Hematopoietic multipotent progenitor cell treated with erythropoietin and hydrocortisone succinate and interleukin-3 and kit ligand, for 15 days (in vitro differentiated cells): ENCODE measurements at places on chromosomes 1 and 21.

DNA sequence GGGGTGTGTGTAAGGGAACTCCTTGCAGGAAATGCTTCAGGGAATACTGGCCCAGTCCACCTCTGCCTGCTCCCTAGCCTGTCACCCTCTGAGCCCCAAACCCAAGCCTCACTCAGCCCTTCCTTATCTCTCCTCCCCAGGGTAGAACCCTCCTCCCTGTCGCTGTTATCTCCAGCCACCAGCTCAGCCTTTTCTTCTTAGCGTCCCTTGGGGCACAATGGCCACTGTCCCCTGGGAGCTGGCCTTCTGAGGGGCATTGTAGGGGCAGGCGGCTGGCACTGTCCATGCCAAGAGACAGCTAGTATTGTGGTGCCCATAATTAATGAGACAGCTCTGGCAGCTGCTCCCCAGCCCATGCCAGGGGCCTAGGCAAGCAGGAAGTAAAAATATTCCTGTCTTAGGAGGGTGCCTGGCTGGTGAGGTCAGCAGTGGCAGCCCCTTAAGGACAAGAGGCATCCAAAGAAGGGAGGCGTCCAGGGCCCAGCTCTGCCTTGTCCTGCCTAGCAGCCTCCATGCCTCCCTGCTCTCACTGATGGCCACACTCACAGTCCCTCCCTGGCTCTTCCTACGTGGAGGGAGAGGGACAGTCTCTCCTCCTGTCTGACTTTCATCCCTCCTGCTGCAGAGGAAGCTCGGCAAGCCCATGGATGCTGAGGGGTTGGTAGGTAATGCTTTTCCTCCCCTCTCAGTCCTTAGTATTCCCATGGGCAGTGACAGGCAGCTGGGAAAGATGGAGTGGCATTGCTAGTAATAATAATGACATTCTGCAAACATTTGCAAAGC, 37.5 kb downstream of the KCNQ4 start:
- peak; percentile 92 for DNase-seq

- DNase-seq: no peak
These were observed 122.8 kb downstream of the CRB1 start for GRCh38 chr1:197390856-197391255.

- DNase-seq: no peak
These were observed 40.2 kb downstream of the LGR6 start for GRCh38 chr1:202233804-202234203.

- no peak for DNase-seq
These were observed 15.8 kb upstream of the ETV3L start for GRCh38 chr1:157115429-157115838.

GRCh38 chr1:59743324-59744091, 71.2 kb upstream of the HOOK1 start:
- DNase-seq: no peak
